Amniotic stem cell (primary cell): ENCODE measurements at places on chromosomes 11 and 22.
A peak's percentile ranks its signal among the peaks of the same experiment; 100 is the strongest.

GRCh38 chr11:725624-726202, 19.7 kb downstream of the EPS8L2 start:
- DNase-seq: no peak

DNA sequence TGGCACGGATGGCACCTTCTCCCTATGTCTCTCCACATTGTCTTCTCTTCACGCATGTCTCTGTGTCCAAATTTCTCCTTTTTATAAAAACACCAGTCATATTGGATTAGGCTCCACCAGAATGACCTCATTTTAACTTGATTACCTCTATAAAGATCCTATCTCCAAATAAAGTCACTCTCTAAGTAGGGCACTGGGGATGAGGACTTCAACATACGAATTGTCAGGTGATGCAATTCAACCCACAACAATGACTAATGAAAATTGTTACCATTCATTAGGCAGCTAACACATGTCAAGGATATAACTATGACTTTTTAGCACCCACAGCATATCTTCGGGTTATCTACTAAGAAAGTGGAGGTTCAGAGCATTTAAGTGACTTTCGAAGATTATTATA, 55.5 kb upstream of the USP47 start:
- DNase-seq: no peak

- DNase-seq: no peak
These were observed 32.6 kb downstream of the RCOR2 start for GRCh38 chr11:63884196-63884932.

- DNase-seq: no peak
These were observed 59.5 kb upstream of the SEZ6L start for GRCh38 chr22:26109686-26110315.

DNA sequence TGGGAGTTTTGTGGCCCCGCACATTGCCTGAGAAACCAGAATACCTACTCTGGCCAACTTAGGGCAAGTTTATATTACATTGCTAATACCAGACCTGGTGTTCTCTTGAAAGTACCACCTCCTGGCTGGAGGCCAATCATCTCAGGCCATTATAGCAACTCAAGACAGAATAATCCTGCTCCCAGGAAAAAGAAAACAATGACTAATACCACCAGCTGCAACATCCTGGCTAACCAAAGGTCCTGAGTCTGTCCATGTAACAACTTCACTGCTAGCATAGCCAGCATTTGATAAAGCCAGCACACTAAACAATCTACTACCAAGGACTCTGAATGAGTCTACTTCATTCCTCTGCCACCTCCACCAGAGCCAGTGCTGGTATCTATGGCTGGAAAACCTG, 1298.7 kb upstream of the CNTN5 start:
- DNase-seq: peak; percentile 34

DNA sequence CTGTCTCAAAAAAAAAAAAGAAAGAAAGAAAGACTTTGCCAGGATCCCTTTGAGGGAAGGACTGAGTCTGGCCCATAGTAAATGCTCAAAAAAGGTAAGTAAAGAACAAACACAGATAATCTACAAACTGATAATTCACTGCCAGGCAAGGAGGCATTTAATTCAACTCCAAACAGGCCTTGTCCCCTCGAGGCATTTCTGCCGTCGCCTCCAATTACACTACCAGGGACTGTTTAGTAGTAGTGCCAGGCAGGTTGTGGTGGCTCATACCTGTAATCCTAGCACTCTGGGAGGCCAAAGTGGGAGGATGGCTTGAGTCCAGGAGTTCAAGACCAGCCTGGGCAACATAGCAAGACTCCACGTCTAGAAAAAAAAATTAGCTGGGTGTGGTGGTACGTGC, 43.7 kb downstream of the PC start:
- no peak for DNase-seq
